Karpas-422 (cell line): ENCODE measurements at places on chromosomes 3 and 15. TPM values are rescaled to one million over a fixed set of nuclear protein-coding genes. Genes with fewer than 3 reads are reported as not detected.

DNA sequence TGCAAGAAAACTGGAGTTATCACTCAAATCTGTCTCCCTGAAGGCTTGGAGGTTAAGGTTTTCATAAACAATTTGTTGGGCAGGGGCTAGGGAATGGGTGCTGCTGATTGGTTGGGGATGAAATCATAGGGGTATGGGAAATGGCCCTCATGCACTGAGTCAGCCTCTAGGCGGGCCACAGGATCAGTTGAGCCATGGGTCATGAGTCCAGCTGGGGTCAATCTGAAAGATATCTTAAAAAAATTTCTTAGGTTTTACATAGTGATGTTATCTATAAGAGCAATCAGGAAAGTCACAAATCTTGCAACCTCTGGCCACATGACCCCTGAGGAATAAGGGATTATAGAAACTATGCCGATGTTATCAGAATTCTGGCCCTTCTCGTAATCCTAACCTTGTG is 491.7 kb downstream of the ZIC1 start:
- DNase-seq = no peak

- DNase-seq = no peak
These were observed 211.9 kb downstream of the CADM2 start for GRCh38 chr3:85170646-85171045.

GRCh38 chr3:69511361-69511760 is 125.5 kb upstream of the FRMD4B start:
- no peak for DNase-seq

DNA sequence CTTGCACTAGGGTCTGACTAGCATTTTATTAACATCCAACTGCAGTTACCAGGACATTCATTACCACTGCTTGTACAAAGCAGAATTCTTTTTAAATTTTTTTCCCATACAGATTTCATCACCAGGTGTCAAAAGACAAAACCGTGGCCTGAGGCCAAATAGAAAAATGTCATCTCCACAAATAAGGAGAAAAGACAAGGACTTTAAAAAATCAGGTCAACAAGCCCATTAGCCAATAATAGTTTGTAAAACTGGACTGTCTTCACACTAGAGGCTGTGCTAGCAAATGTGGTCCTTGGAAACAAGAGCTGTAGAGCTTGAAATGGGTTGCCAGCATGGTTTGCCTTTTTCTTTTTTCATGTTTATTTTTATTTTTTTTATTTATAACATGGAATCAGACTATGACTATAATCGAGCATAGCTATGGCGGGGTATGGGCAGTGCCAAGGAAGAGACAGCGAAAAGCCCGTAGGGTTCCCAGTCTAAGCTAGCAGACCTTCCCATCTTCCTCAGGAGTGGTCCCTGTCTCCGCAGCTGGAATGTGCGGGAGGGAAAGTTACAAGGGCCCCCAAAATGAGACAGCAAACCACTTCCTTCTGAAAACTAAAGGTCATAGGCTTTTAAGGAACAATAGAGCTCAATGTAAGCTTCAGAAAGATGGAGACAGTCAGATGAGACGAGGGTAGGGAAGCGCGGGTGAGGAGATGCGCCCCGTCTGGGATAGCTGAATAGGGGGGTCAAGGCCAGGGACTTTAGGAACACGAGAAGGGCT is 1.5 kb downstream of the PTPN9 start:
- DNase-seq = peak; percentile 58

DNA sequence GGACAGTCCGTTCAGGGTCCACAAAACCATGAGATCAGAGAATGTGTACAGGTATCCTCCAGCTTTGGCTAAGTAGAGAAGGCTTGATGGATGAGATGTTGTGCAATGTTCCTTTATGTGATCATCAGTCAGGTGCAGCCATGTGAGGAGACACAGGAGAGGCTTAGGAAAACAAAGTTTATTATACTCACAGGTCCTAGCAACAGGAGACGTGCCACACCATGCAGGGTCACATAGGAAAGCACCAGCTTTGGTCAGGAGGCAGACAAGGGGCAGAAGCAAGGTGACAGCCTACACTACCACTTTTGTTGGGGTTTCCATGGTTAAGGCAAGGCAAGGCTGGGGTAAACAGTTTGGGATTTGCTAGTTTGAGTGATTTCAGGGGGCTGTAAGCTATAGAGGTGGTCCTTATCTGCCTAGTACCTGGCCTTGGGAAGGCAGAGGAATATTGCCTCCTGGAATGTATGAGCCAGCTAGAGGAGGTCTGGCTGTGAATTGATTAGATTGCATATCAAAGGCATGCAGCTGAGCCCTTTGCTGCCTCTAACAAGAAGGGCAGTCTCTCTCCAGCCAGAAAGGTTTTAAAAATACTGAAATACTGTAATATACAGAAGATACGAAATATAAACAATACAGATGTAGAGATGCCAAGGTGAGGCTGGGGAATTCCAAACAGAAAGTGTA is 248.6 kb downstream of the RYR3 start:
- no peak for DNase-seq

DNA sequence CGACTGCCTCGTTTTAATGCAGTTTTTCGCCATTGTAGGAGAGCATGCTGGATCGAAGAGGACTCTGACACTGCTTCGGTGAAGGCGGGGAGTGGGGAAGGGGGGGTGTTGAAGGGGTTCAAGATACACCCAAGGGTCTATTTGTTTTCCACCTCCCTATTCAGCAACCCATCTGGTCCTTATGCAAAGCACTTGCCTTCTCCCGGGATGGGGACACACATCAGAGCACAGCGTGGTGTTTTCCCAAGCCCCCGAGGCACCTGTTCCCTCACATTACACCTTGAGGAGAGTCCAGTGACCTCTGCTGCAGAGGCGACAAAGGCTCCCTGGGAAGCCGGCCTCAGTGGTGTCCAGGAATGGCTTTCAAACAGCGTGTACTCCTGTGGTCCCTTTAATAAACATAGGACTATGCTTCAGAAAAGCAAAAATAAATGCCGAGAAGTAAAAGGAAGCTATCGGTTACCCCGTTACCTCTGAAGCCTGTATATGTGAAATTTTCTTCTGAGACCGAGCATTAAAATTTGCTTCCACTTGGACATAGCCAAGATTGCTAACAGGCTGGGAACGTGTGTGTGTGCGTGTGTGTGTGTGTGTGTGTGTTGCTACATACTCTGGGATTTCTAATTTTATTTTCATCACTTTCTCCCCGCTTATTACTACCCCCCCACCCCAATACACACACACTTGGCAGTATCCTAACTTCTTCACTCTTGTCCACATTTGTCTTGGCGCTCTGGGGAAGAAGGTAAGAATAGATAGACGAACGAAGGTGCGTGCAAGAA is 53.2 kb downstream of the CCDC54 start:
- DNase-seq = peak; percentile 67

- DNase-seq = no peak
These were observed 37.6 kb downstream of the SPTSSB start for GRCh38 chr3:161333696-161334095.

DNA sequence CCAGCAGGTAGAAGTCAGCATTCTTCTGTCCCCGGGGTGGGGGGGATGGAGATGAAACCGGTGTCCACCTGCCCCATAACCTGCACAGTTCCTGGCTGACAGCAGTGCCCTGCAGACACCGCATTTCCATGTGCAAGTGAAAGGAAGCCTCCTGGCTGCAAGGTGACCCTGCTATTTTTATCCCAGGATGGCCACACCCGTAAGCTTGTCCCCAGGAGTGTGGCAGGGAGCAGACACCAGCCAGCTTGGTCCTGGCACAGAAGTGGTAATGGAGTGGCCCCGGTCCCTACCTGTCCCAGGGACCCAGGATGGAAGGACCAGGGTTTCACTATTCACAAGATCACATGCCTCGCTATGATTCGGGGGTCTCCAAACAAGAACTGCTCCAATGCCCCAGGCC is 85.3 kb upstream of the RPL32 start:
- no peak for DNase-seq

GRCh38 chr3:143068059-143068458 is 51.5 kb upstream of the CHST2 start:
- no peak for DNase-seq

GRCh38 chr15:64566629-64567427 is 106.5 kb downstream of the ZNF609 start:
- DNase-seq = peak; percentile 64

GRCh38 chr3:125202197-125202596 is 10.4 kb downstream of the SLC12A8 start:
- DNase-seq = peak; percentile 80

- DNase-seq = peak; percentile 71
These were observed 433.8 kb upstream of the CBLB start for GRCh38 chr3:106302451-106303221.

DNA sequence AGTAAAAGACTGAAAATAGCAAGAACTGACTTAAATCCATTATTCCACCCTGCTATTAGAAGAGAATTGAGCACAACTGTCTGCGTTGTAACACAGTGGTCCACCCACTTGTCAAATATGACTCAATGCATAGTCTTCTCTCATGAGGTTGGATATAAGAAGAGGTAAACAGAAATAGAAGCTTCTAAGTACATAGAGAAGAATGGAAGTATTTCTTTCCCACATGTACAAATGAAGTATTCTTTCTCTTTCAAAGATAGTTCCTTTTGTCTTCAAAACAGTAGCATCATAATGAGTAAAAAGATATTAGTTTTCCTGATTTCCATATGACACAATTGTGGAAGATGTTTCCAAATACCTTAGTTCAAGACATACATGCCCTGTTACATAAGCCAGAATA is 348.6 kb upstream of the CCDC54 start:
- DNase-seq = no peak

- no peak for DNase-seq
These were observed 129.7 kb upstream of the WNT5A start for GRCh38 chr3:55616803-55617202.

- DNase-seq = no peak
These were observed 133.8 kb downstream of the GREM1 start for GRCh38 chr15:32851572-32851971.

DNA sequence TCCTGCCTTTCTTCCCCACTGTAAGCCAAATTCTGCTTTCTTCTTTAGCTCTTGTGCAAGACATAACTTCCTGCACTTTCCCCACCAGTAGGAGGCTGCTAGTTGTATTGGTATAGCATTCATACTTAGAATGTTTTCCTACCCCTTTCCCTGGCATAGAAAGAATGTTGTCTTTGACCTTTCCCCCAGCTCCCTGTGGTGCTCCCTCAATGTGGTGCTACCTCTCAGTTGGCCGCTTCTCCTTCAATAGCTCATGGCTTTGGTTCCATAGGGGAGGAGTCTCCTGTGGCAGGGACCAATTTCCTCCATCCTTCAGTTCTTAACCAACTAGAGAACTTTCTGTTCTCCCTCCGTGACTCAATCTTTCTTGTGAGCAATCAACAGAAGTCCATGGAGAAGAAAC is 67.5 kb upstream of the AKAP13 start:
- DNase-seq = no peak

DNA sequence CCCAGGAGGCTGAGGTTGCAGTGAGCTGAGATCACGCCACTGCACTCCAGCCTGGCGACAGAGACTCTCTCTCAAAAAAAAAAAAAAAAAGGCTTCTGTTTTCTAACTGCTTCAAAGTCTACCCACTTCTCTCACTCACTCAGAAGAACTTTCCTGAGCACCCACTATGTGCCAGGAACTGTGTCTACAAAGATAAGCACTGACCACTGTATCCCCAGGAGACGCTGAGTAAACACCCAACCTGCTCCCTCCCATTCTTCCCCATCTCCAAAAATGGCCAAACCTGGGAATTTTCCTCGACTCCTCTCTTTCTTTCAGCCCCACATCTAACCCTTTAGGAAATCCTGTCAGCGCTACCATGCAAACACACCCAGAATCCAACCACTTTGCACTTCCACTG is 12.5 kb downstream of the RUVBL1 start:
- no peak for DNase-seq

GRCh38 chr3:152379415-152380042 is 110.8 kb downstream of the MBNL1 start:
- DNase-seq = no peak

- no peak for DNase-seq
These were observed 7.0 kb upstream of the PODXL2 start for GRCh38 chr3:127622031-127622430.

GRCh38 chr3:31472479-31473390 is 60.0 kb upstream of the STT3B start:
- DNase-seq = no peak

- DNase-seq = no peak
These were observed 52.9 kb upstream of the FSIP1 start for GRCh38 chr15:39835550-39835949.

DNA sequence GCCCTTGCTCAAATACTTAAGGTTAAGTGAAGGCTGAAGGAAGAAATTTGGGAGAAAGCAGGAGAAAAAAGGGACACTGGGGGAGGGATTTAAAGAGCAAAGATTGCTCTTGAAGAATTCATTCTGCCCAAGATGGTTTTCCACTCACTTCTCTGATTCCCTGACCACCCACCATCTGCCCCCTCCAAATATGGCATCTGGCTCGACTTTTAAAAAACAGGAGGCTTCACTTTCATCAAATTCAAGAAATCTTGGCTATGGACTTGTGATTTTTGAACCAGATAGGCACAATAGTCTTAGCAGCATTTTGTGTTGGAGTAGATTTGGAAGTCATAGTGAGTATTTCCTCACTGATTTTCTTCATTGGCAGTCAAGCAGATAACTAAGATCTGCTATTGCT is 574.4 kb upstream of the SUCLG2 start:
- no peak for DNase-seq

Gene TUSC7
- not detected in 2 replicates for total RNA-seq

Gene POLG
- total RNA-seq = 36.8 and 76.5 TPM in 2 replicates

Gene HIGD2B
- total RNA-seq = 0.51 TPM in 1 of 2 replicates, not detected in the other

Gene ARGFX
- not detected in 2 replicates for total RNA-seq

Gene SLC51A
- not detected in 2 replicates for total RNA-seq

Gene LIPC
- not detected in 2 replicates for total RNA-seq

Gene CLDN18
- total RNA-seq = not detected in 2 replicates

Gene TGM5
- total RNA-seq = not detected in 2 replicates

Gene MYO5A
- total RNA-seq = 34.8 and 50.1 TPM in 2 replicates

Gene EPHA3
- not detected in 2 replicates for total RNA-seq

Gene LMAN1L
- 3.3 and 4.3 TPM in 2 replicates for total RNA-seq

Gene CCDC54
- not detected in 2 replicates for total RNA-seq

Gene LCTL
- not detected in 2 replicates for total RNA-seq

Gene CIB2
- 1.1 and 4.4 TPM in 2 replicates for total RNA-seq

Gene ZPLD1
- total RNA-seq = not detected in 2 replicates

Gene RASGRF1
- total RNA-seq = 3.6 and 10.5 TPM in 2 replicates

Gene CYP19A1
- 2.2 and 2.4 TPM in 2 replicates for total RNA-seq

Gene SPESP1
- total RNA-seq = not detected in 2 replicates
